Islet precursor cell (in vitro differentiated cells): ENCODE measurements at places on chromosomes 13 and 19.

DNA sequence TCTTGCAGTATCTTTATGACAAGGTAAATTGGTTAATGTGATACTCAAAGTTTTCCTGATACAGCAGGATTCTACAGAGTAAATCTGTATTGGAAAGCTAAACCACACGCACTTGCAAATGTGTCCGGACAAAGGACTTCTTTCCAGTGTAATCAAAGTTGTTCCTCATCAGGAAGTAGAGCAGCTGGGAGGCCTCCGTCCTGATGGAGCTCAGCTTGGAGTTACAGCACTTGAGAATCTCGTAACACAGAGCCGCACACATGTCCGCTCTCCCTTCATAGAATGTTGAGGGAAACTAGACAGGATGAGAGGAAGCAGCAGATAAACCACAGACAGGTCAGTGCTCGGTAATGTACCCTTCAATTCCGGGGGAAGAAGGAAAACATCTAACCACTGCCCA is 78.8 kb upstream of the SLC15A1 start:
- no peak for DNase-seq

GRCh38 chr13:44074611-44075010 is 194.9 kb downstream of the LACC1 start:
- no peak for DNase-seq

DNA sequence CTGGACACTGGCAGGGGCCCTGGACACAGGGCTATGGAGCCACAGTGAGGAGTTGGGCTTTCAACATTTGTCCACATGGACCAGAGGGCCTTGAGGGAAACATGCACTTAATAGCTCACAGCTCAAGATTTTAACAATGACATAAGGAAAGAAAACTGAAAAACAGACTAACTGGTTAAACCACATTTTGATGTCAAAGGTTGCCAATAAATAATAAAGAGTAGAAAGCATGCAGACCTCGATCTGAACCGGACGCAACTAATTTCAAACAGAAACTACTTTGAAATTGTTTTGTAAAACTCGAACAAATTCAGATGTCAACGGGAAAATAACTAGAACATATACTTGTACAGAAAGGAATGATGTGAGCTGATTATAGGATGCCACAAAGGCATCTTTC is 15.5 kb upstream of the ZNF888 start:
- no peak for DNase-seq

DNA sequence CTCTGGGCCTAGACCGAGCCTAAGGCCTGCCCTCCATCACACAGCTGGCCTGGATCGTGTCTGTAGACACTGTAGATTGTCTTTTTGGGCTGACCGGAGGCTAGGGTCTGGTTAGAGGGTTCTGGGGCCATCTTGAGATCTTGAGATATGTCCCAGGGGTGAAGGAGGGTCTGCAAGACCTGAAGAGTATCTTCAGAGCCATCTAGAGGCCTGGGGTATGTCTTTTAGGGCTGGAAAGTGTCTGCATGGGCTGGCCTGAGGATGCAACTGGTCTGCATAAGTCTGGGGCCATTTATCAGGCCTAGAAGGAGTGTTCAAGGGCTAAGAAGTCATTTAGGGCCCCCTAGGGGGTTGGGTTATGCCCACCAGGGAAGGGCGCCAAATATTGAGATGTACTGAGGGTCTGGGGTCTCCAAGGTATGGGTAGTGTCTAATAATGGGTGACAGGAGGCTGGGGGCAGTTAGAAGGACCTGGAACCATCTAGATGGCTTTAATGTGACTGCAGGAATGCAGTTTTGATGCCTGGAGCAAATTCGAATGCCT is 555 bp downstream of the SCAF1 start:
- no peak for DNase-seq

DNA sequence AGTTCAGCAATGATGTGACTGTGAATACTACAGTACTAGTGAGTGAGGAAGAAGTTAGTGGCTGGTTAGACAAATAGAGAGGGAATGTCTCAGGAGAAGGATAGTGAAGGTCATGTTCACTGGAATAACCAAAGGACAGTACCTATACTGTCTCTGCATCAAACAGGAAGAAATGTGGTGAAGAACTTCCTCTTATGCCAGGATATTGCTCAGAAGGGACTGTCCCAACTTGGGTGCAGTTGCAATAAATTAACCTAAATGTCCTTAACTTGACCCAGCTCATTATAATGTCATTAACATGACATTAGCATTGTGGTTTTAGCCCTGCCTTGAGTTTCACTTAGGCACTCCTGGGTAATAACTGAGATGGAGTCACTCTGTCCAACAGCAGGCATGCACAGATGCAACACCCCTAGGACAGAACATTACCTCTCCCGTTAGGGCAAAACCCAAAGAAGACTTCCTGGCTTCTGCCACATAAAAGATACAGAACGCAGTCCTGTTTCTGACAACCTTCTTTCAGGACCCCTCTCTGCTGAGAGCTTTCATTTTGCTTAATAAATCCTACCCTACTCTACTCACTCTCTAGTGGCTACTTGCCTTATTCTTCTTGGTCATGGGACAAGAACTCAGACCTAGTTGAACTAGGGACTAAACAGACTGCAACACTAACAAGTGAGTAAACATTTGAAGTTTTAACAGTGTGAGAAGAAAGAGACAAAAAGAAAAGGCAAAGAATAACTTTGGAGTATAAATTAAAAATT is 1591.6 kb upstream of the MIR17HG start:
- DNase-seq = no peak
